Tibial nerve (tissue), 4 donors: ENCODE measurements at places on chromosomes 3 and 15. TPM values are rescaled to one million over a fixed set of nuclear protein-coding genes. Genes with fewer than 3 reads are reported as not detected.

DNA sequence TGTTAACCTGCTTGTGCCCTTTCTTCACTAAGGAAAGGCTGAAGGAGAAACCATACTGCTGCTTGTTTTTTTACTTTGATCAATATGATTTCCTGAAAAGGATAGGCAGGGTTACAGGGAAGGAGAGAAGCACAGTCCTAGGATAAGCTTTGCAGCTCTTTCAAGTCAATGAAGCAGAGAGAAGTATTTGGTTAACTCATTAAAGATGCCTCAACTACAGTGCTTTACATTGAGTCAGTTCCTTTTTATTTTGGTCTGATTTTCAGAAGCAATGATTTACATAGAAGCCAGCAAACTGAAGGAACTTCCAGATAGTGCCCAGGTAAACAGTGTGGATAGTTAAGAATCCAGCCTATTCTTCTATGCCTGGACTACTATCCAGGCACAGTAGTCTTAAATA is 64.8 kb downstream of the ARIH1 start:
- H3K4me1 ChIP-seq: no peaks in the 10 kb centered on the region
- no peaks in the 10 kb centered on the region for H3K27me3 ChIP-seq
- H3K4me3 ChIP-seq: no peak overlapping the region
- DNase-seq: no peak
- H3K27ac ChIP-seq: no peak overlapping the region

DNA sequence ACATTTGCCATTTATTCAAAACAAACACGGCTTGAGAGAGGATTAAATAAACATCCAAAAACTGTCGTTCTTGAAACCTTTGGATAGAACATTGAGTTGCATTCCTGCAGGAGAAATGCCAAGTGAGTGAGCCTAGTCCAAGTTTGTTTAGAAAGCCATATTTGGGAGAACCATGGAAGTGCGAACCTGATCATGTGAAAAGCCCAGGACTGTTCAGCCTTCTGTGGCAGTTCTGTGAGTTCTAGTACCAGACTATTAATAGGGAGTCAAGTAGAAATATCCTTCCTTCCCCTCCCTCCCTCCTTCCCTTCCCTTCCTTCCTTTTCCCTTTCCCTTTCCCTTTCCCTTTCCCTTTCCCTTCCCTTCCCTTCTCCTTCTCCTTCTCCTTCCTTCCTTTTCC is 470.4 kb downstream of the LPP start:
- H3K4me1 ChIP-seq: peaks cover 9% of the 10 kb centered on the region
- H3K27ac ChIP-seq: peak overlapping the region; percentile 52
- DNase-seq: peak; percentile 82
- H3K4me3 ChIP-seq: no peak overlapping the region

- peak overlapping the region; percentile 38 for H3K27ac ChIP-seq
- no peak overlapping the region for H3K4me3 ChIP-seq
- H3K36me3 ChIP-seq: no peaks in the 10 kb centered on the region
- no peak for DNase-seq
- H3K4me1 ChIP-seq: peaks cover 62% of the 10 kb centered on the region
- no peaks in the 10 kb centered on the region for H3K27me3 ChIP-seq
These were observed 45.4 kb downstream of the AMOTL2 start for GRCh38 chr3:134328846-134329245.

GRCh38 chr3:52385157-52385556 is 59.7 kb downstream of the SEMA3G start:
- H3K4me3 ChIP-seq: no peak overlapping the region
- H3K27me3 ChIP-seq: no peaks in the 10 kb centered on the region
- H3K36me3 ChIP-seq: peaks cover 53% of the 10 kb centered on the region
- no peak for DNase-seq
- no peak overlapping the region for H3K27ac ChIP-seq

RLBP1 gene
- total RNA-seq: not detected

GBE1 gene
- total RNA-seq: 34.5 TPM

C3orf80 gene
- total RNA-seq: 2.2 TPM
